Stimulated activated CD8-positive, alpha-beta memory T cell treated with anti-CD3 and anti-CD28 coated beads, Interleukin-4, amount 100 ng/mL, for 4 hours (primary cell): ENCODE measurements at places on chromosomes 4 and X.

- no peak for DNase-seq
Observed at GRCh38 chr4:169810325-169811323, 52.9 kb upstream of the HPF1 start.

- DNase-seq = no peak
Observed at GRCh38 chr4:156496797-156497196, 474.8 kb downstream of the PDGFC start.

DNA sequence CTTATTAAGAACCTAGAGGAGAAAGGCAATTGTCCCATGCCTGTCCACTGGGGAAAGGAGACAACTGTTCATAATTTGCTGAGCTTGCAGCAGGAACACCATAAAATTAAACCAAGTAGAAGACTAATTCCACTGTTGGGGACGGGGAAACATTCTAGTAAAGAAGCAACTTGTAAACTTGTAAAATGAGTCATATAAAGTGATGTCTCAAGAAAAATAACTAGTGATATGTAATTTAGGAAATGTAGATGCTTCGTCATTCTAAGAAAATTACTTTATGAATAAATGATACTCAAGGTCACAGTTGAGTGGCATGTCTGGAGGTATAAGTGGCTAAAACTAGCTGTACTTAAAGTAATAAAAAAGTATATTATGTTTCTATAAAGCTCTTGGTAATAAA is 121.2 kb upstream of the MID1 start:
- no peak for DNase-seq

DNA sequence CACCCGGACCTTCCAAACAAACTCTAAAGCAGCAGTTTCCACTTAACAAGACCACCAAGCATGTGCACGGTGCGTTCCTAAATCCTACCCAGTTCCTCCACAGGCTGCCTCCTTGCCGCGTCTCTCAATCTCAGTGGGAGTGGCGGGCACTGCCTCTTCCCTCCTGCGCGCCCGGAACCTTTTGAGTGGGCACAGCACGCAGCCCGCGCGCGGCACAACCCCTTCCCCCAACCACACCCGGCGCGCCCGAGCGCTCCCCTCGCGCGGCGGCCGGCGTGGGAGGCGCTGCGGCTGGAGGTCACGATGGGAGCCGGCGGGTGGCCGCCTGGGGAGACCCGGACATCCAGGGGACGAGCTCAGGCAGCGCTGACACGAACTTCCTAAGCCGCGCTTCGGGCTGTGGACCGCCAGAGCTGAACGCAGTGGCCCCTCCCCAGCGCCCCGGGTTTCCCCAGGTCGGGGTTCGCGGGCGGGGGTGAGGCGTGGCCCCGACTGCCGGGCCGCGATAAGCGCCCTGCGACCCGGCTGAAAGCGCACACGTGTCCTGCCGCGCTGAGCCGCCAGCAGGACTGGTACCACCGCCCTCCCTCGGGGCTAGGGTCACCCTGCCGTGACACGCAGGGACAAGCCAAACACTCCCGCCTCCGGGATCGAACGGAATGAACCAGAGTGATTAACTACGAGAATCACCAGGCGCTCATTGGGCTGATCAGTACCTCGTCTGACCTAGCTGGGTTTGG is at the start of gene ABCG2:
Gene ABCG2 (minus strand): TSS at position 151 of the 740 bp plus-strand sequence. CDS start 18,644 bp downstream, outside the sequence.
- DNase-seq = no peak

DNA sequence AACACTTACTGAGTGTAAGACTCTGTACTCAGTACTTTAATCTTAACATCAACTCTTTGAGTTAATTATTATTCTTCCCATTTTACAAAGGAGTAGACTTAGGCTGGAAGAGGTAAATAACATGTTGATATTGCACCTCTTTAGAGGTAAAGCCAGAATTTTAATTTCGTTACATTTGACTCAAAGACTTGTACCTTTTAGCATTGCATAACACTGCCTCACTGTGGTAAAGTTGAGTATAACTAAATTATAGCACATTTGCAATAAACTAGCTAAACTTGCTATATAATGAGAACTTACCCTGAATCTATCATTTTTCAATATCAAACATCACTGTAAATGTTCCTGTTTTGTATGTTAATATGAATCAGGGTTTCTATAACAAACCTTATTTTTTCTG is 218.5 kb downstream of the PRR32 start:
- no peak for DNase-seq

DNA sequence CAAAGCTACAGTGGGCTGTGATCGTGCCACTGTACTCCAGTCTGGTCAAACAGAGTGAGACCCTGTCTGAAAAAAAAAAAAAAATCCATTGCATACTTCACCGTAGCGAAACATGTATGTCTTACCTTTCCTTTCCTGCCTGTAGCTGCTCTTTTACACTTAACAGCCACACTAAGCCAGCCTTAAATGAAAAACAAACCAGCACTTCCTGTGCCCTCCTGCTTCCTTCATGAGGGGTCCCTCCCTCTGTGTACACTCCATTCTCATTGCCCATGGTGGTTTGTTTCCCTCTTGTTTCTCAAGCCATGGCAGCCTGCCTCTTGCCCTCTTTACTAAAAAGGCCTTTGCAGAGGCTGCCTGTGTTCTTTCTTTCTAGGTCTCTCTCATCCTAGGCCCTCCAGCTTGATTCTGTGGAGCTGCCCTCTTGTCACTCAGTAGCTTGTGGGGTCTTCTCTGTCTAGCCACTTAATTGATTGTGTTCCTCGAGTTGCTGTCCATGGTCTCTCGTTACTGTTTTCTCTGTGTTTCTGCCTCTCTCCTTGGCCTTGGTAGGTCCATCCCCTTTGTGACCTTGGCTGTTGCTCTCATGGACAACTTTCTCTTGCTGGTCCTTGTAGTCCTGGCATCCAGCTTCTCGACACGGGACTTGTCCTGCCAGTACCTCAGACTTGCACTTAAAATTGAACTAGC is 52.1 kb upstream of the MSANTD1 start:
- no peak for DNase-seq

- no peak for DNase-seq
Observed at GRCh38 chrX:33053001-33053400, 158.3 kb downstream of the DMD start.

DNA sequence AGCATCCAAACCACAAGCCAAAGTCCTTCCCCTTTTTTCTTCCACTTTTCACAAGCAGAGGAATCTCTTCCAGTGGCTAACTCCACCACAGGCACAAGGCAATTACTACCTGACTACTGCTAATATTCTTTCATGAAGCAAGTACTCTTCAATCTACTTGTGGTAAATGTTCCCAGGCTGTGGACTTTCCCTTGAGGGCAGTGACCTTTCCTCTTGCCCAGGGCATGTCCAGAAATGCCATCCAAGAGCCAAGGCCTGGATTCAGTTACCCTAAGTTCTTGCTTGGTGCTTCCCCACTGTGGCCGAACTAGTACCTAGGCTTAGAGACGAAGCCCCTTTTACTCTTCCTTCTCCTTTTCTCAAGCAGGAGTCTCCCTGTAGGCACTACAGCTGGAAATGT is 400.7 kb downstream of the DCAF12L2 start:
- no peak for DNase-seq
